ENCODE measurements at places on chromosomes 6 and 20. TPM values are rescaled to one million over a fixed set of nuclear protein-coding genes. Genes with fewer than 3 reads are reported as not detected.

Gene GMPR
- total RNA-seq: 3.2 TPM

GRCh38 chr6:143276436-143276835 is 174.1 kb downstream of the ADAT2 start:
- DNase-seq: no peak

- DNase-seq: no peak
Observed at GRCh38 chr6:82862543-82862942, 203.1 kb downstream of the UBE3D start.

DNA sequence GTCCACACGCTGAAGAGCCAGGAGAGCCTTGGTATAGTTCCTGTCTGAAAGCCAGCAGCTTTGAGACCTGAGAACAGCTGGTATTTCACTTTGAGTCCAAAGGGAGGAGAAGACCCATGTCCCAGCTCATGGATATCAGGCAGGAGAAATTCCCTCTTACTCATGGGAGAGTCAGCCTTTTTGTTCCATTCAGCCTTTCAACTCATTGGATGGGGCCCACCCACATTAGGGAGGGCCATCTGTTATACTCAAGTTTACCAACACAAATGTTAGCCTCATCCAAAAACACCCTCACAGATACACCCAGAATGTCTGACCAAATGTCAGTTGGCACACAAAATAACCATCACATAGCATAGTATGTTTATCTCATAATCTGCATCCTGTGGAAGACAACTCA is 80.1 kb downstream of the GMDS start:
- no peak for DNase-seq

Gene RPP21
- 24.6 TPM for total RNA-seq

All from natural killer cell (primary cell).